CD4-positive, alpha-beta T cell (primary cell): ENCODE measurements at places on chromosomes 1 and 21. TPM values are rescaled to one million over a fixed set of nuclear protein-coding genes. Genes with fewer than 3 reads are reported as not detected.

The GBP2 gene
- 87.6 TPM for total RNA-seq

The TARBP1 gene
- 38.4 TPM for total RNA-seq

The NOS1AP gene
- total RNA-seq, result not detected

The RHBDL2 gene
- not detected for total RNA-seq

The KCNA3 gene
- total RNA-seq, result 112 TPM

The TMOD4 gene
- 1.6 TPM for total RNA-seq

DNA sequence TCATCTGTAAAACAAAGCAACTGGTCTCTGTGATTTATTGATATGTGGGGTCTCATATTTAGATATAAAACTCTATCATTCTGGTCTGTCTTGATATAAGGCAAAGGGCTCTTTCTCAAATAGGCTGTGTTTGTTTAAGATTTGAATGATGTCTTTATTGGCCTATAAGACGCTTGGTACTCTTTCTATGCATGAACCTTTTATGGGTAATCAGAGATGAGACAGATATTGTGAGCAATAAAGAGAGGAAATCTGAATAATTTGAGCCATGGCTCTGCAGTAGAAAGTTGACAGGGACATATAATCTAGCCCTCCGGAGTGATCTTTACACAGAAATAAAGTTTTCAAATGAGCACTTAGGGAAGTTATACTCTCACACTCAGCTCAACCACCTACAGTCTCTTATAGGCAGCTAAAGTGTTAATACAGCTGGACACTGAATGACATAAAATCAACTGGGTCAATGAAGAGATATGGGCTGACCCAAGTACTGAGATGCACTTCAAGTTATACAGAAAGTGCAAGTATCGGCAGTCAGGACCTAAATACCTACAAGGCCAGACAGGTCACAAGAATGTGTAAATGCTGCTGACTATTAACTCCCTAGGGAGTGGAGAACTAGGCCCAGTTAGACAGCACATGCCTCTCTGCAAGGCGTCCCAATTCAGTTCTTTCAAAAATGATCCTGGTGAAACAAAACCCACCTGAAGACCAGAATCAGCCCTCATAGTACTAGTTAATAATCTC lies 111.0 kb downstream of the PTPN14 start:
- no peak overlapping the region for H3K27ac ChIP-seq
- H3K27me3 ChIP-seq, result no peaks in the 10 kb centered on the region
- H3K36me3 ChIP-seq, result no peaks in the 10 kb centered on the region
- no peak overlapping the region for H3K4me3 ChIP-seq
- no peaks in the 10 kb centered on the region for H3K4me1 ChIP-seq
- DNase-seq, result no peak

- no peaks in the 10 kb centered on the region for H3K27me3 ChIP-seq
- H3K4me3 ChIP-seq, result no peak overlapping the region
- H3K36me3 ChIP-seq, result peaks cover 18% of the 10 kb centered on the region
- no peak for DNase-seq
- no peaks in the 10 kb centered on the region for H3K4me1 ChIP-seq
These were observed 33.3 kb downstream of the ZZZ3 start for GRCh38 chr1:77649127-77649526.

- no peak overlapping the region for H3K27ac ChIP-seq
- DNase-seq, result no peak
- no peak overlapping the region for H3K4me3 ChIP-seq
- H3K36me3 ChIP-seq, result no peaks in the 10 kb centered on the region
- H3K4me1 ChIP-seq, result no peaks in the 10 kb centered on the region
- no peaks in the 10 kb centered on the region for H3K27me3 ChIP-seq
These were observed 7.8 kb downstream of the VANGL2 start for GRCh38 chr1:160407839-160408801.

DNA sequence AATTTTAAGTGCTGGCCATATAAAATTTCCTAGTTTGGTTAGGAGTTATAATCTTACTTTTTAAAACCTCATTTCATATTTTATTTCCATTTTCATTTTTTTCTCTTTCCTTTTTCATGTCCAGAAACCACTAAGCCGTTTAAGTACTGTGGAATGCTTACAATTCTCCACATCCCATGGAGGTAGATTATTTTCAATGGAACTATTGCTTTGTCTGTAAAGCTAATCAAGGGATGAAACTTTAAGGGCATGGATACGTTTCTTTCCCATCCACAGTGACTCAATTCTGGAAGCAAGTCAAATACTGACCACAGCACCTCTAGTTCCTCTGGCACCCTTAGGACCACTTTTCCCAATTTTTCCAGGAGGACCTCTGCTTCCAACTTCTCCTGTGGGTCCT lies 139.1 kb upstream of the ZNHIT6 start:
- H3K27me3 ChIP-seq, result no peaks in the 10 kb centered on the region
- no peak for DNase-seq
- H3K36me3 ChIP-seq, result no peaks in the 10 kb centered on the region
- no peak overlapping the region for H3K27ac ChIP-seq
- H3K4me1 ChIP-seq, result no peaks in the 10 kb centered on the region

DNA sequence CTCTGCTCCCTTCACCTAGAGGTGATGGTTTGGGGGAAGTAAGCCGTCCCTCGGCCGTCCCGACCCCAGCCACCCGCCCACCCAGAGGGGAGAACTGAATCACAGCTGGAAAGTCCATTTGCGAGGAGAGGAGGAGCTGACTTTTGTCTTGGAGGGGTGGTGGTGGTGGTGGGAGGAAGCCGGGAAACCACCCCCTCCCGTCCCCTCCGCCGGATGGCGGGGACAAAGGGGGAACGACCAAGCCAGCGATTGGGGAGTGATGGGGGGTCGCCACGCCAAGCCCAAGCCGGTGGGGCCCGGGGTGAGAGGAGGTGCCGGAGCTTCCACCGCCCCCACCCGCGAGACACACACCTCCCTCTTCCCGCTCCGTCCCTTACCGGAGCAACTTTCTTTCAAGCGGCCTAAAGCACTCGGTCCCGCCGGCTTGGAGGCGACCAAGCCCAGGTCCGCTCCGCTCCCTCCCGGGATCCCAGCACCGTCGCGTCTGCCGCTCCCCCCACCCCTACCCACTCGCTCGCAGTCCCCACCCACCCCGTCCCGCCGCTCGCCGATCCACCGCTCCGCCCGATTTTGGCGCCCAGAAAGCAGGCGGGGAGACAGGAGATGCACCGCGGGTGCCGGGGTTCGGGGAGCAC lies 540 bp downstream of the ARHGEF2 start:
- H3K36me3 ChIP-seq, result peaks cover 5% of the 10 kb centered on the region
- peak overlapping the region; percentile 66 for H3K27ac ChIP-seq
- H3K27me3 ChIP-seq, result no peaks in the 10 kb centered on the region
- peak; percentile 72 for DNase-seq

- no peaks in the 10 kb centered on the region for H3K27me3 ChIP-seq
- no peaks in the 10 kb centered on the region for H3K36me3 ChIP-seq
- H3K4me3 ChIP-seq, result no peak overlapping the region
- no peak for DNase-seq
- H3K4me1 ChIP-seq, result no peaks in the 10 kb centered on the region
- H3K27ac ChIP-seq, result no peak overlapping the region
These were observed 45.7 kb downstream of the ZC3H11B start for GRCh38 chr1:219566951-219567947.

DNA sequence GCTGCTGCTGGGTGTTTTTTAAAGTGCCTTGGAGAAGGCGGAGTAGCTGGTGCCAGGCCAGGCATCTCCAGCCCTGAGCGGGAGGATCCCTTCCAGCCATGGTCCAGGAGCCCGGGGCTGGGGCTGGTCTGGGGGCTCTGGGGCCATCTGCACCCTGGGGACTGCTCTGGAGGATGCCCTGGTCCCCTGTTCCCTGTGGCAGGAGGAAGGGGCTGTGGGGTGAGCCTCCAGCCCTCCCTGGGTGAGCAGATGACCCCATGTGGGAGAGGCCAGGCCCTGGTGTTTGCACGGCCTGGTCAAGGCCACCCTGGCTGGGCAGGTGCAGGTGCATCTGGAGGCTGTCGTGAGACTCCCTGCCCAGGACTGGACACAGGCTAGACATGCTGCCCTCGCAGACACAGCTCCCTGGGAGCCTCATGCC lies 56.7 kb downstream of the SLX9 start:
- no peaks in the 10 kb centered on the region for H3K4me1 ChIP-seq
- H3K36me3 ChIP-seq, result no peaks in the 10 kb centered on the region
- H3K27me3 ChIP-seq, result no peaks in the 10 kb centered on the region
- no peak overlapping the region for H3K4me3 ChIP-seq
- DNase-seq, result no peak

DNA sequence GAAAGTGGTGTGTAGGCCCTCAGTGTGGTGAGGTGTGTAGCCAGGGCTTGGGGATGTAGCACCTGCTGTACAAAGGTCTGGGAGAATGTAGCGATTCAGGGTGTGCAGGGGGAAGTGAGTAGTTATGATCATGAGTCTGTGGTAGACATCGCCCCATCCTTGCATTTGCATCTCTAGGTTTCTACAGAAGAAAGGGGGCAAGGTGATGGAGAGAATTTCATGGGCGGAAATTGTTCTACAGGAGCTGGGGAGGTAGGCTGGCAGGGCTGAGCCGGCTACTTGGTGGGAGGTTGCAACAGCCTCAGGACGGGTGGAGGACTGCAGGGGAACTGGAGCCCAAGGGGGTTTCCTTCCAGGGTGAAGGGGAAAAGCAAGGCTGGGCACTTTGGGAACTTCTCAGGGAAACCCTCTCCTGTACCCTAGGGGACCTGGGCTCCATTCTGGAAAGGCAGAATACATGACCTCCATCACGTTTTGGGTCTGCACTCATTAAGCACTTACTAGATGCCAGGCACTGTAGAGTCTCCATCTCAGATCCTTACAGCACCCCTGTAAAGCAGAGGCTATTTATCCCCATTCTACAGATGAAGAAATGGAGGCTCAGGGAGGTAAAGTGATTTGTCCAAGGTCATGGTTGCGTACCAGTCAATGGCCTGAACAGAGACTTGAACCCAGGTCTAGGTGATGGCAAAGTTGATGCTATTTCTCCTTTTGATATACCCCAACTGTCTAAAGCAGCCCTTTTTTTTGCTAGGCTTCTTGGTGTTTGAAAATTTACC lies 14.5 kb upstream of the TNFRSF1B start:
- H3K27ac ChIP-seq, result peak overlapping the region; percentile 87
- no peak overlapping the region for H3K4me3 ChIP-seq
- H3K36me3 ChIP-seq, result no peaks in the 10 kb centered on the region
- peaks cover 88% of the 10 kb centered on the region for H3K4me1 ChIP-seq
- no peaks in the 10 kb centered on the region for H3K27me3 ChIP-seq
- DNase-seq, result no peak

DNA sequence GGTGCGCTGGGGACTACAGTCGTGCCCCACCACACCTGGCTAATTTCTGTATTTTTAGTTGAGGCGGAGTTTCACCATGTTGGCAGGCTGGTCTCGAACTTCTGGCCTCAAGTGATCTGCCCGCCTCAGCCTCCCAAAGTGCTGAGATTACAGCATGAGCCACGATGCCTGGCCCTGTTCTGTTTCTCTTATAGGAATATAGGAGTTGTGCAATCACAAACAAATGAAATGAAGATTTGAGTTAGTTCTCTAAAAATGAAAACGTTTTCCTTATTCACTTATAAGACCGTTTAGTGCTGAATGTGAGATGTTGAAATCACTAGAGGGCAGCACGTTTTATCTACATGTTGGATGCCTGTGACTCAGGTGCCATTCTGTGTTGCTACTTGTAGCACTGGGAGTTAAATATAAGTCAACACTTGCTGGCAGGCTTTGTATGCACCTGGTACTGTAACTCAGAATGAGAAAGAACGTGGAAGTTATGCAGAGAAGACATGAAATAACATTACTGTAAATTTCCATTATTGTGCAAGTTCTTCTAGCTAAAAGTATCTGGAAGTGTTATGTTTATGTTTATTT lies 45.8 kb downstream of the MIGA1 start:
- no peaks in the 10 kb centered on the region for H3K4me1 ChIP-seq
- DNase-seq, result no peak
- H3K27ac ChIP-seq, result no peak overlapping the region
- no peak overlapping the region for H3K4me3 ChIP-seq
- H3K27me3 ChIP-seq, result no peaks in the 10 kb centered on the region

DNA sequence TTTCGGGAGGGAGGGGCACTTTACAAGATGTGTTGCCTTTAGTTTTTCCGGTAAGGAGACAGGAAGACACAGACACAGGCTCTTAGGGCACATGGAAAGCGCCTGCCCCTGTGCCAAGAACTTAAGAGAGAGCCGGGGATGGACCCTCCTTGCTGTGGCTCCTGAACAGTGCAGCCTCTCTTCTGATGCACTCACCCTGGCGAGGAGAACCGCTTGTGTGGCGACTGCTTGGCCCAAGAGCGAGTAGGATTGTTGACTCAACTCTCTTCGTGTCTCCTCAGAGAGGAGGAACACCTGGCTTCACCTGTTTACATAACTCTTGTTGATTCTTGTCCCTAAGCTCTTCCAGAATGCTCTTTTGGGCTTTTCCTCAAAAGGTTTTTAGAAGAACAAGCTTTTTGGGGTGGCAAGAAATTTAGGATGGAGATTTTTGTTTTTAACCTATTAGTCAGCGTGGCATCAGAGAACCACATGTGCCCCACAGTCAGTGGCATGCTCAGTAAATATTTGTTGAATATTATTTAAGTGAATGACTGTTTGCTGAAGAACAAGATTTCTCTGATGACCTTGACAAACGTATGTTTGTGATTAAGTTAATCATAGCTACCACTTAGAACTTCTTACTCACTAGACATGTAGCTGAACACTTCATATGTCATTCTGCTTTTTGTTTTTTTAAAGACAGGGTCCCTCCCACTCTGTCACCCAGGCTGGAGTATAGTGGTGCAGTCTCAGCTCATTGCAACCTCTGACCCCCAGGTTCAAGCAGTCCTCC lies 60.6 kb downstream of the NFIA start:
- H3K36me3 ChIP-seq, result no peaks in the 10 kb centered on the region
- H3K4me1 ChIP-seq, result no peaks in the 10 kb centered on the region
- no peaks in the 10 kb centered on the region for H3K27me3 ChIP-seq
- H3K27ac ChIP-seq, result no peak overlapping the region
- H3K4me3 ChIP-seq, result no peak overlapping the region

- H3K27ac ChIP-seq, result no peak overlapping the region
- H3K4me1 ChIP-seq, result peaks cover 19% of the 10 kb centered on the region
- H3K36me3 ChIP-seq, result no peaks in the 10 kb centered on the region
- H3K27me3 ChIP-seq, result peaks cover 12% of the 10 kb centered on the region
- DNase-seq, result no peak
These were observed 1.7 kb upstream of the CELSR2 start for GRCh38 chr1:109247401-109248365.

- no peak overlapping the region for H3K4me3 ChIP-seq
- H3K4me1 ChIP-seq, result no peaks in the 10 kb centered on the region
- no peak overlapping the region for H3K27ac ChIP-seq
- H3K27me3 ChIP-seq, result peaks cover 30% of the 10 kb centered on the region
- no peaks in the 10 kb centered on the region for H3K36me3 ChIP-seq
- no peak for DNase-seq
These were observed 66.7 kb upstream of the AJAP1 start for GRCh38 chr1:4587721-4588120.

DNA sequence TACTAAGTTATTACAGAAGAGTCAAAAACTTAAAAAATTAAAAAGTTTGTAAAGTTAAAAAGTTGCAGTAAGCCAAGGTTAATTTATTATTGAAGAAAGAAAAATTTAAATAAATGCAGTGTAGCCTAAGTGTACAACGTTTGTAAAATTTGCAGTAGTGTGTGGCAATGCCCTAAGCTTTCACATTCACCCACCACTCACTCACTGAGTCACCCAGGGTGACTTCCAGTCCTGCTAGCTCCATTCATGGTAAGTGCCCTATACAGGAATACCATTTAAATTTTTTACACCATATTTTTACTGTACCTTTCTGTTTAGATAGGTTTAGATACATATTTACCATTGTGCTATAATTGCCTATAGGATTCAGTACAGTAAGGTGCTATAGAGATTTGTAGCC lies 88.6 kb downstream of the CTH start:
- H3K27ac ChIP-seq, result no peak overlapping the region
- peaks cover 3% of the 10 kb centered on the region for H3K27me3 ChIP-seq
- no peaks in the 10 kb centered on the region for H3K36me3 ChIP-seq
- H3K4me1 ChIP-seq, result no peaks in the 10 kb centered on the region
- no peak for DNase-seq

- no peak overlapping the region for H3K4me3 ChIP-seq
- DNase-seq, result no peak
- peaks cover 49% of the 10 kb centered on the region for H3K36me3 ChIP-seq
- peaks cover 12% of the 10 kb centered on the region for H3K4me1 ChIP-seq
These were observed 80.0 kb downstream of the EPS15 start for GRCh38 chr1:51439053-51439452.
